Sigmoid colon (tissue), 7 donors: ENCODE measurements at places on chromosomes 3 and 15. TPM values are rescaled to one million over a fixed set of nuclear protein-coding genes. Genes with fewer than 3 reads are reported as not detected.

DNA sequence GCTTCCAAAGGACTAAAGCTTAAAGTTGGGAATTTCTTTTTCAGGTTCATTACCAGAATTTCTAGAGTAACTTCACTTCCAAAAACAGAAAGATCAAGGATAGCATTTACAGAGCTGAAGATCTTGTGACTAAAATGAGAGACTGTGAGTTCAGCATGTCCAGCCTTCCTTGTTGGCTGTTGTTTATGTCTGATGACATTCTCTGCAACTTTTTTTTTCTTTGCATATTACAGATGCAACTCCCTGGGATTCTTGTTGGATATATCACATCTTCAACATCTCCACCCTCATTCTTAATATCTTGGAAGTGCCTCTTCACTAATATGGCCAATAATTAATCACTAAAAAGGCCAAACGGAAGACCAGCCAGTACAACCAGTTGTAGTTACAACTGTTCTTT is 86.2 kb upstream of the FRMD4B start:
- no peak overlapping the region for H3K27ac ChIP-seq
- DNase-seq, result no peak
- H3K4me1 ChIP-seq, result no peaks in the 10 kb centered on the region
- no peaks in the 10 kb centered on the region for H3K27me3 ChIP-seq
- H3K4me3 ChIP-seq, result no peak overlapping the region
- no peaks in the 10 kb centered on the region for H3K36me3 ChIP-seq

GRCh38 chr3:47092090-47092489 is 71.8 kb downstream of the SETD2 start:
- H3K4me3 ChIP-seq, result no peak overlapping the region
- no peak overlapping the region for H3K27ac ChIP-seq
- peaks cover 75% of the 10 kb centered on the region for H3K36me3 ChIP-seq
- DNase-seq, result no peak

DNA sequence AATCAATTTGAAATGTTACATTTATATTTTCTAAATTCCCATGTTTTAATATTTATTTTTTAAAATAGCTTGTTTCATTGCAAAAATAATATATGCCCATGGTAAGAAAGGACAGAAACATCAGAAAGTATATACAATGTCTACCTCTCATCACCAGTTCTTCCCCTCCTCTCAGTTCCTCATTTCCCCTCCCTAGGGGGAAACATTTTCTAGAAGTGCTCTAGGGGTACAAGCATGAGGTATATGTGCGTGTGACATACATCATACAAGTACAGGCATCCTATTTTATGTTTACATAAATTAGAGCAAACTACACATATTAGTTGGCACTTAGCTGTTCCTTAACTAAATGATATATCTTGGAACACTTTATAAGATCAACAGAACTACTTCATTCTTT is 189.3 kb upstream of the VEPH1 start:
- H3K27ac ChIP-seq, result no peak overlapping the region
- H3K4me3 ChIP-seq, result no peak overlapping the region
- no peaks in the 10 kb centered on the region for H3K36me3 ChIP-seq
- no peak for DNase-seq
- no peaks in the 10 kb centered on the region for H3K27me3 ChIP-seq

- H3K27me3 ChIP-seq, result no peaks in the 10 kb centered on the region
- no peaks in the 10 kb centered on the region for H3K36me3 ChIP-seq
- no peak overlapping the region for H3K4me3 ChIP-seq
- no peaks in the 10 kb centered on the region for H3K4me1 ChIP-seq
- no peak overlapping the region for H3K27ac ChIP-seq
Observed at GRCh38 chr3:84789961-84790360, 168.8 kb upstream of the CADM2 start.

DNA sequence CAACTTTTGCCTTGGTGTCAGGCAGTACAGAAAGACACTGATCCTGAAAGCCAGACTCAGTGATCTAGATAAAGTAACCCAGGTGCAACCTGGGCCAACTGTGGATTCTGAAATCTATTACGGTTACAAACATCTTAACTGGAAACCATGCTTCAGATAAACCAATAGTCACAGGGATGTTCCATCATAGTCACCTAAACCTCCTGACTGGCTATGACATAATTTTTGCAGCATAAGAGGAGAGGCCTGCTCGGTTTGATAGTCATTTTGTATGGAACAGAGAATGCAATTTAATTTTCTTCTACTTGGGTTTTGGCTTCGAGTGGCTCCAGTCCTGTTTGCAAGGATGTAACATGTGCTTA is 3.7 kb downstream of the SLCO3A1 start:
- H3K4me1 ChIP-seq, result peaks cover 18% of the 10 kb centered on the region
- DNase-seq, result no peak
- no peaks in the 10 kb centered on the region for H3K36me3 ChIP-seq
- no peak overlapping the region for H3K4me3 ChIP-seq
- no peaks in the 10 kb centered on the region for H3K27me3 ChIP-seq
- no peak overlapping the region for H3K27ac ChIP-seq

Gene ADGRG7
- total RNA-seq, result not detected

Gene XYLB
- 2.3 TPM for total RNA-seq

Gene RARRES1
- 13.0 TPM for total RNA-seq

Gene FHIT
- total RNA-seq, result 6.1 TPM

Gene HRG
- not detected for total RNA-seq
